ENCODE measurements at places on chromosomes 13 and 19. TPM values are rescaled to one million over a fixed set of nuclear protein-coding genes. Genes with fewer than 3 reads are reported as not detected.
A peak's percentile ranks its signal among the peaks of the same experiment; 100 is the strongest.

DNA sequence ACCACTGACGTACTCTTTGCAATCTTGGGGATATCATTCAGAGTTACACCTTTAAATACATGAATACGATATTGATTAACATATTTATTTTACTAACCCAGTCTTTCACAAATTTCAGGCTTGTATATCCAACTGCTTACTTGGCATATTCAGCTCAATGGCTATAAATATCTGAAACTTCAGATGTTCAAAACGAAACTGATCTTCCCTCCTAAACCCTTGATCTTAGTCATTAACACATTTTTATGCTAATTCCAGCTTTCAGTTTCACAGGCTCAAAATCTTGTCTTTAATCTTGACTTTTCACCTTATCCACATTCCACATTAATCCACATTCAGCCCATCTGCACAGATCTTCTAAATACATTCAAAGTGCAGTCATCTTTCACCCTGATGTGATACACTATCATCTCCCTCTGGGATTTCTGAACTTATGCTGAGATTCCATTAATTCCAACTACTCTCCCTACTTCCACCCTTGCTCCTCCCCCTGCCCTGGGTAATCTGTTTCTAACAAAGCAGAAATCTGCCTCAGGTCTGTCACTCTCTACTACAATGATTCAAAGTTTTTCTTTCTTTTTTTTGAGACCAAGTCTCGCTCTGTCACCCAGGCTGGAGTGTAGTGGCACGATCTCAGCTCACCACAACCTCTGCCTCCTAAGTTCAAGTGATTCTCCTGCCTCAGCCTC is 387.2 kb downstream of the GPC5 start:
- DNase-seq = no peak

DNA sequence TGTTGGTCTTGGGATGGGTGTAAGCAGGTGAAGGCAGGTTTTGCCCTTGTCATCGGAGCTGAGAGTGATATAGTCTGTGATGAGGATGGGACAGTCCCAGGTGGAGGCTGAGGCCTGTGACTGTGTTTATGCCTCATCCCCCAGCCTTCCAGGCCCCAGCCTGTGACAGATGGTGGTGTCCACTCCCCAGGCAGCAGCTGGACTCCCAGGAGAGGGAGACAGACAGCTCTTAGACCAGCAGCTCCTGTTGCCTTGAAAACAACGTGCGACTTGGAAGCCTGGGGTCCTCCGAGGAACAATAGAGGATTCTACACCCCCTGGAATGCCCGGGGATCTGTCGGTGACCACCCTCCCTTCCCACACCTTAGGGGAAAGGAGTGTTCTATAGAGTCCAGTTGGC is 63.8 kb downstream of the CHST8 start:
- peak; percentile 72 for DNase-seq

Gene ARHGAP33
- 2.7 TPM for total RNA-seq

DNA sequence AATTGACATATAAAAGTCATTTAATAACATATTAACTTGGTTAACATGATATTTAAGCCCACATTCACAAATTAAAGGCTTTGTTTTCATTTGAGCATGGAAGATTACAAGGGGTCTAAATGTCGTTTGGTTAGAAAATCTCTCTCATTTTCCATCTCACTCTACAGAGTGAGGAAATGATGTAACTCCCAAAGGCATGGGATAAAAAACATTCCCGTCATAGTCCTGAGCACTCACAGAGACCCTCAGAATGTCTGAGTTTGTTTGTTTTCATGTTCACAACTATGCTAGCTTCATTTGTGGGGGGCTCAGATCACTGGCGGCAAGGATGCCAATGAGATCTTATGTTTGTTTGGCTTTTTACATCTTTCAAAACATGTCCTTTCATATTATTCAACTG is 307.5 kb downstream of the TBC1D4 start:
- DNase-seq = no peak

DNA sequence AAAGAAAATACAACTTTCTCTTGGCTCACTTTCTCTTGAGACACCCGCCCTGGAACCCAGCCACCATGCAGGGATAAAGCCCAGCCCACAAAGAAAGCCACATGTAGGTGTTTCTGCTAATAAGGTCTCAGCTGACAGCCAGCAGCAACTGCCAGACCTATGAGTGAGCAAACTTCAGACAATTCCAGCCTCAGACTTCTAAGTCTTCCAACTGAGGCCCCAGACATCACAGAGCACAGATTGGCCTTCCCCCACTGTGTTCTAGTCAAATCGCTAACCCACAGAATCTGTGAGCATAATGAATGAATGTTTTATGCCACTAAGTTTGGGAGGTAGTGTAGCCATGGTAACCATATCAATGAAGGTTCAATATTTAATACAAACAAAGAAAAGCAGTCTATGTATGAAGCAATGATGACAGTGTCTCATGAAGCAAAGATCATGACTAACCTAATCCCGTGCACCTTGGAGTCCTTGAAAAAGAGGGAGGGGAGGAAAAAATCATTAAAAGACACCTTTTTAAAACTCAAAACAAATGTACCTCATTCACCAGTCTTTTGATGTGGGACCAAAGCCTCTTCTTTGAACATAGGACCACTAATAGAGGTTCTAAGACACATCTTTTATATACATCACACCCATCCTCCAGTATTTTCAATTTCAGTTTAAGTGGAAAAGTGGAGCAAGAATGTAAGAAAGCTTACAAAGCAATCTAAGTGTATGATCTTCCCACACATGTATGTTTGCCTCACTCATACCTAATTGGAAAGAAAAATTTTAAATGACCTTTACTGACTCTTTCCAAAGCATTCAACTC is 6.2 kb downstream of the MRPS31 start:
- DNase-seq = no peak

GRCh38 chr13:29597706-29598105 is 2.2 kb upstream of the SLC7A1 start:
- no peak for DNase-seq

GRCh38 chr13:53631511-53631910 is 602.9 kb downstream of the OLFM4 start:
- no peak for DNase-seq
